ENCODE measurements at places on chromosomes 16 and 17. TPM values are rescaled to one million over a fixed set of nuclear protein-coding genes. Genes with fewer than 3 reads are reported as not detected.

SPATA33 gene
- 15.1 TPM for polyA plus RNA-seq

- DNase-seq = no peak
Observed at GRCh38 chr16:25100511-25100910, 11.0 kb upstream of the LCMT1 start.

DNA sequence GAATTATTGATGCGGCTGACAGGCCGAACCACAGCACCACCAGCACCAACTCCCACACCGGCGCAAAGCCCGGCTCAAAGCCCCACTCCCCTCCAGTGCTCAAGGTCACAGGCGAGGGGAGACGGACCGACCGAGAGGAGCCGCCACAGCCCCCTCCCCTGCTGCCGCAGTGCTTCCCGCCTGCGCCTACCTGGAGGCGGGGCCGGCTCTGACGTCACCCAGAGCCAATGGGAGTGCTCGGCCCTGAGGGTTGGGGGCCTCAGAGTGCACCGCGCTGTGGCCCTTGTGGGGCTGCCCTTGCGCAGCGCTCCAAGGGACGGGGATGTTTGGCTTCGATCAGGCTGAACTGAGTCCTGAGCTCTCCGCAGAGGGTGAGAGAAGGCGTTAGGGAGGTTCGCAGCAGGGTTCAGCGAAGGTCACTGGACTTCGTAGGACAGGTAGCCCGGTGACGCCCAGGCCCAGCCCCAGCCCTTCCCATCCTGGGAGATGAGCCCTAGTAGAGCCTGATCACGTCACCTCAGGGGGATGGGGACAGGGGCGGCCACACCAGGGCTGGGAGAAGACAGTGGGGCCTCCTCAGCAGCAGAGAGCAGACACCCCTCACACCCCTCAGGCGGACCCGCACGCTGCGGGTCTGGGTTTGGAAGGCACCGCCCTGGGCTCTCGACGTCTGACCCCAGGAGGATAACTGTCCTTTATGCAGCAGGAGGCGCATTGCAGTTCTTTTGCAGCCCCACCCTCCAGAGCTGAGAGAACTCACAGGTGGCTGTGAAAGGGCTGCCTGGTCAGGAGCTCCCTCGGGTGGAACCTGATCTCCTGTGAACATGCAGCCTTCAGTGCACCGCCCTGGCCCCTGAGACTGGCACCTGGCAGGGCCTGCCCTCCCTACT is 1.5 kb downstream of the NDRG4 start:
- DNase-seq = no peak

GRCh38 chr16:84545114-84545737 is 40.8 kb upstream of the MEAK7 start:
- DNase-seq = no peak
